ENCODE measurements at places on chromosomes 16 and 17.

DNA sequence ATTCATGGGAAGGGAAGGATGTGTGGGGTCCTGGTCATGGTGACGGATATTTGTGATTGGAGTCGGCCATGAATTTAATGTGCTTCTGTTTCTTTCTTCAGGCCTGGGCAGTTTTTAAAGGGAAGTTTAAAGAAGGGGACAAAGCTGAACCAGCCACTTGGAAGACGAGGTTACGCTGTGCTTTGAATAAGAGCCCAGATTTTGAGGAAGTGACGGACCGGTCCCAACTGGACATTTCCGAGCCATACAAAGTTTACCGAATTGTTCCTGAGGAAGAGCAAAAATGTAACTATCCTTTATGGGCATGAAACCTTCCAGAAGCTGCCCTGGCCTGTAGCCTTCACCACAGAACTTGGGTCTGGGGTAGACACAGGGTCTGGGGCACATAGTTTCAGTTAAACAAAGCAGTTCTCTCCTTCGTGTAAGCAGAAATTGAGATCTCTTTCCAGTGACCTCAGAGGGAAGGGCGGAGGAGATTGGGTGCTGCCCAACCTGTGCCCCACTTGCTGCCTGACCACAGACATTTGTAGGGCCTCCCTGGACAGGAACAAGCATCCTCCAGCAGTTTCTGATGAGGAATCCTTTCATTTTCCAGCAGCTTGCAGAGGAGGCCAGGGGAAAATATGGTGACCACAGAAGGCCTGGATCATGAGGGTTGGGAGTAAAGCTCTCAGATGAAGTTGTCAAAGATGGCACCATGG lies 10.1 kb downstream of the IRF8 start:
- DNase-seq: no peak

DNA sequence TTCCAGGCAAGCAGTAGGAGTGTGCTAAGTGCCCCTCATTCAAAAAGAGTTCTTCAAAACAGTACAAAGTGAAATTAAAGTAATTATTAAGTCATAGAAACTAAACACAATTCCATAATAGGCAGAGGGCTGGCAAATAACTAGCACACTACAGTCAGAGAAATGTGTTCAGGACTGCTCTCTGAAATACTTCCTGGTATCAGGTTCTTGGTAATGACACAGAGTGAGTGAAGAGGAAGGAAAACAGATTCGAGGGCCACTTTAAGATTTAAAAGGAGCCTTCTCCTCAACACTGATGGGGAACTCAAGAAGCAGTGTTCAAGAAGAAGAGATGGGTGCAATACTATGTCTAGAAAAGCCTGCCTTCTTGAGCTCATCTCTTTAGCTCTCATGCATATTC lies 139.2 kb downstream of the TOX3 start:
- DNase-seq: no peak

GRCh38 chr17:3681057-3681456 lies 12.4 kb downstream of the EMC6 start:
- no peak for DNase-seq

DNA sequence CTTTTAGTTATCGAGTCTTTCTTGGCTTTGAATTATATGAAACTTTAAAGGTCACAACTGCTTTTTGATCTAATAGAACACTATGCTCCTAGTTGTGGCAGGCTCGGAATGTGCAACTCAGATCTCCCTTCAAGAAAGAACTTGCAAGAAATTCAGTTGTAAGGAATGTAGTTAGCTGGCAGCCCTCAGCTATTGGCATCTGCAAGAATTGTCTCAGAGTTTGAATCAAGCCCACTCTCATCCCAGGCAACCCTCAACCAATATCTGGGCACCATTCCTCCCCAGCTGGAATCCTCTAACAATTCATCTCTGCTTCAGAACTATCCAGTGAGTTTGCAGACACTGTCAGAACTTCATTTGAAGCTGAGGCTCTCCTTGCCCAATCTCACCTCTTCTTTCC lies 447.2 kb downstream of the KIF2B start:
- DNase-seq: no peak

- no peak for DNase-seq
Measured at GRCh38 chr16:25189305-25189704, 27.4 kb upstream of the AQP8 start.

DNA sequence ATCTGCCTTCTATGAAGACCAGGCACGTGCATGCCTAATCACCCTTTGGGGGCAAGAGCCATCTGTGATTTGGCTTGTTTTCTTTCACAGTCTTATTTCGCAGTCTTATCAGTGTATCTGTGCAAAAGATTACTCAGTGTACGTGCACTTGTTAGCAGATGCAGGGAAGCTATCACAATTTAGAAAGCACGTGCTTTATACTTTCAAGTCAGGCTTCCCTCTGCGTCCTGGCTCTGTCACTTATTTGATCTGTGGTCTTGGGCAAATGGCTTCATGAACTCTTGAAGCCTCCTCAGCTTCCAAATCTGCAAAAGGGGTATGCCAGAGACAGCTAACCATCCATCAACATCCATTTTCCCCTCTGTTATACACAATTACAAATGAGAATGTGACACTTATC lies 246.4 kb downstream of the XYLT1 start:
- DNase-seq: no peak

GRCh38 chr17:15741624-15742023 lies 9.5 kb downstream of the TBC1D26 start:
- DNase-seq: no peak

DNA sequence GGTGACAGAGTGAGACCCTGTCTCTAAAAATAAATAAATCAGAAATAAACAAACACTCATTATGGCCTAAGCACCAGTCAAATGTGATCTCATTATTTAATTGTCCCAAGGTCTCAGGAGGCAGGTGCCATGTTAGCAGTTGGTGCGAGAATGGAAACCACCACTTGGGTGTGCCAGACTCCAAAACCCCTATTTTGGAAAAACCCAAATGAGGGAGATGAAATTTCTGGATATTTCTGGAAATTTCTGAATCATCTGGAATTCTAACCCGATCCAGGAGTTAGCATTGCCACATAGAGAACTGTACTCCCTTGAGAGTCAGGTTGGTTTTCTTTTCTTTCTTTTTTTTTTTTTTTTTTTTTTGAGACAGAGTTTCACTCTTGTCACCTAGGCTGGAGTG lies 264.0 kb downstream of the XYLT1 start:
- no peak for DNase-seq

DNA sequence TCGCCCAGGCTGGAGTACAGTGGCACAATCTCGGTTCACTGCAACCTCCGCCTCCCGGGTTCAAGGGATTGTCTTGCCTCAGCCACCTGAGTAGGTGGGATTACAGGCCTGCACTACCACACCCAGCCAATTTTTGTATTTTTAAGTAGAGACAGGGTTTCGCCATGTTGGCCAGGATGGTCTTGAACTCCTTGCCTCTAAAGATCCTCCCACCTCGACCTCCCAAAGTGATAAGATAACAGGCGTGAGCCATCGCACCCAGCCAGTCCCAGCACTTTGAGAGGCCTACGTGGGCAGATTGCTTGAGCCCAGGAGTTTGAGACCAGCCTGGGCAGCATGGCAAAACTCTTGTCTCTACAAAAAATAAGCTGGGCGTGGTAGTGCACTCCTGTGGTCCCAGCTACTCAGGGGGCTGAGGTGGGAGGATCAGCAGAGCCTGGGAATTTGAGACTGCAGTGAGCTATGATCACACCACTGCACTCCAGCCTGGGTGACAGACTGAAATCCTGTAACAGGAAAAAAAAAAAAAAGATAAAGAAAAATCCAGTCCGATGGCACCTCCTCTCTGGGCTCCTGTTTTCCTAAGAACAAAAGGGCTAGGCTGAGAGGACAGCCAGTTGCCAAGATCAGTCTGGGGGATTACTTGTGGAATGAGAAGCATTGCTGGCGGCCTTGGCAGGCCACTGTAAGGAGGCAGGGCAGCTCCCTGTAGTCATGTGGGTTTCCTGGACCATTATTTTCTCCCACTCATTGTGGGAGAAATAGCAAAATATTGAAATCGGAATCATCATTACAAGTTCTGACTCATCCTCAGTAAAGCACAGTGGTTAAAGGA lies 3.0 kb upstream of the PIPOX start:
- peak; percentile 95 for DNase-seq

- DNase-seq: no peak
Measured at GRCh38 chr16:16095646-16096045, 127.6 kb downstream of the ABCC6 start.

GRCh38 chr16:57289391-57290257 lies 5.2 kb upstream of the PLLP start:
- no peak for DNase-seq

DNA sequence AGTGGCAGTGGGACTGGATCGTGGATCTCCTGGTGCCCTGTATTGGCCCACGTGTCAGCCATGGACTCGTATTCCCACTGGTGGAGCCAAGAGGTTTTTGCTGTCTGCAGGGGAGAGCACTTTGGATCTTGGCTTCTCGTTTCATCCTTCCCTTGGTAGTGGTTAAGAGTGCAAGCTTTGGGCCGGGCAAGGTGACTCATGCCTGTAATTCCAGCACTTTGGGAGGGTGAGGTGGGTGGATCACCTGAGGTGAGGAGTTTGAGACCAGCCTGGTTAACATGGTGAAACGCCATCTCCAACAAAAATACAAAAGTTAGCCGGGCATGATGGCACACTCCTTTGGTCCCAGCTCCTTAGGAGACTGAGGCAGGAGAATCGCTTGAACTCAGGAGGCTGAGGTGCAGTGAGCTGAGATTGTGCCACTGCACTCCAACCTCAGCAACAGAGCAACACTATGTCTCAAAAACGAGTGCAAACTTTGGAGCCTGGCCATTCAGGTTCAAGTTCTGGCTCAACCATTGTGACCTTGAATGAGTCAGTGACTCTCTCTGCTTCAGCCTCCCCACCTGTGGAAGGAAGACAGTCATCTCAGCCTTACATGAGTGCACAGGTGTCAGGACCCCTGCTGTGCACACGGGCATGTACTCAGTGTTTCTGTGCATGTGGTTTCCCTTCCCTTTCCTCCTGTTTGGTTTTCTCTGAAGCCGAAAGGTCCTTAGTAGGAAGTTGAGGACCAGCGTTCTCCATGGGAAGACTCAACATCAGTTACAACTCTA lies 57.4 kb downstream of the PLCG2 start:
- DNase-seq: no peak

- no peak for DNase-seq
Measured at GRCh38 chr17:58375256-58375655, 23.3 kb upstream of the SUPT4H1 start.

DNA sequence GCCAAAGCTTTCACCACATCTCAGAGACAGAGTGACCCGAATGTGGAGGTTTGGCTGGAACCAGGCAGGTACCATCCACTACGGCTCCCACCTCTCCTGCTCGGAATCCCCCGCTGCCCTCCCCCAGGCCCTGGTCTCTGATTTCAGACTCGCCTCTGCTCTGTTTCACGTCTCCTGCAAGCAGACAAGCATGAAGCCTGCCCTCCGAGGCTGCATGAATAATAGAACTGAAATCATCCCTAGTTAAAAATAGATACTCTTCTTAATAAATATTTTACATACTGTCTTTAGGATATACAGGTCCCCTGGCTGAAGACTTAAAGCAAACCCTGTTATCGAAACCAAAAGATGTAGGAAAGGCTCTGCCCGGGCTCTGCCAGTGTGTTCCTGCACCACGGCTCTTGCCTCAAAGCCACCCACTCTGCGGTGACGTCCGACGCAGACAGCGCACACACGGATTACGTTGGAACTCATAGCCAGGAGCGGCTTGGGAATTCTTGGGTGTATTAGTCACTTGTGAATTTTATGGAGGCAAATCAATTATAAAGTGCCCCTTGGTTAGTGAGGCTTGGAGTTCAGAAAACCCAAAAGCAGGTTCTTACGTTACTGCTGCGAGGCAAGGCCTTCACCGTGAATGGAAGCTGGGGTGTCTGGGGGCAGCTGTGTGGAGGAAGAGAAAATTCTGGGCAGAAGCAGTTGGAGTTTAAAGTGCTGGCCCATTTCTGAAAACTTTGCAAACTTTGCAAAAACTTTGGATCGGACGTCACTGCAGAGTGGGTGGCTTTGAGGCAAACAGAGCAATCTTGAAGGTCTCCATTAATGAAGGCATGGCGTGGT lies 25.6 kb upstream of the NPTX1 start:
- peak; percentile 62 for DNase-seq

GRCh38 chr17:82058855-82059249 lies 6.8 kb downstream of the DUS1L start:
- no peak for DNase-seq

DNA sequence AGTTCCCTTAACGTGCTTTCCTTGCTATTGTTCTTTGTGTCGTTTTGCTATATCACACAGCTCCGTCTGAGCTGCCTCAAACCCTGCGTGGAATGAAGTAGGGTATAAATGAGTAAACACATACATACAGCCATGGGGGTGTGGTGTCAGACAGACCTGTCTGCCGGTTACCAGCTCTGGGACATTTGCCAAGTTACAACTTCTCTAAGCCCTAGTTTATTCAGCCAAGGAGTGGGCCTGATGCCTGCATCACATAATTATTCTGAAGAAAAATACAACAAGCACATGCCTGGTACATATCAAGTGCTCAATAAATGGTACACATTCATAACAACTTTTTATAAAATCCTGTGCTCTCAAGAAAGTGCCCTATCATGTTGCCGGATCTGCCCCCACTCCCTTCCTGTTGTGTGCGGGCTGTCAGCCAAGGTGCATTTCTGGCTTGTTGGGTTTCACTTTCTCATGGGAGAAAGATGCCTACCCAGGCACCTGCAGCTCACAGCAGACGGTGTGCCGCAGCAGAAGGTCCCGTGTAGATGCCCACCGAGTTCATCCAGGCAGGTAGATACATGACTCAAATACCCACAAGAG lies 30.5 kb downstream of the SMPD3 start:
- no peak for DNase-seq

DNA sequence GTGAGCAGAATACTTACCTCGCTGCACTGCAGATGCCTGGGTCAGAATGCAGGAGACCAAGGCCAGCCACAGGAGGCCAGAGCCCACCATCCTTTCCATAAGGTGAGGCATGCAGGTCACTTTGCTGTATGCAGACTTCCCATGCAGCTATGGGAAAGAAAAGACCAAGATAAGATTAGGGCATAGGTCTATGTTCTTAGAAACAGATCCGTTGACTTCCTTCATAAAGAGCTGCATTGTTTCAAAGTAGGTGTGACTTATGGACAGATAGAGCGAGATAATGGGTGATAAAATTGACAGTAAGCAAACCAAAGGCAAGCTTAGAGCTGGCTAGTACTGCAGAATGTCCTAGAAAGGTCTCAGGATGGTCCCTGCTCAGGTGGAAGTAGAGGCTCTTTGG lies 992 bp downstream of the GP2 start:
- no peak for DNase-seq

- no peak for DNase-seq
Measured at GRCh38 chr17:900336-900934, 79.1 kb downstream of the NXN start.

GRCh38 chr16:70573451-70574121 lies 50.0 kb downstream of the SF3B3 start:
- DNase-seq: peak; percentile 98

GRCh38 chr16:71218306-71218963 lies 12.1 kb downstream of the HYDIN start:
- DNase-seq: no peak

GRCh38 chr17:38925263-38925995 lies at the start of gene LASP1NB:
TSS of gene LASP1NB (plus strand) at chr17:38925614.
- peak; percentile 57 for DNase-seq

- no peak for DNase-seq
Measured at GRCh38 chr16:81633147-81633619, 145.9 kb upstream of the PLCG2 start.
